Fibroblast of lung (primary cell): ENCODE measurements at places on chromosomes 7 and 10.
A peak's percentile ranks its signal among the peaks of the same experiment; 100 is the strongest.

DNA sequence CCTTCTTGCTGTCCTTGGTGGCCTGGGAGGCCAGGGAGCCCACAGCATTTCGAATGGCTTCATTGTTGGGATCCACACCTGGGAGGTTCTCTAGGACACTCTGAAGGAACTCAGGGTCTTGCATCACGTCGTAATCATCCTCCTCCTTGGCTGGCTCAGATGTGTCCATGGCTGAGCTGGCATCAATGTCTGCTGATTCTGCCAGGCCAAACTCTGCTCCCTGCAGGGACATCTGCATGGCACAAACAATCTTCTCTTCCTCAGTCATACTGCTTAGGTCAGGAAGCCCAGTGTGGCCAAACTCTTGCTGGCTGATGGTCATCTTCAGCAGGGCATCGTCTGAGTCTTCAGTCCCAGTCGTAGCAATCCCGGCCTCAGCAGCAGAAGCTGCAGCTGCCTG lies 34.9 kb upstream of the PLCE1 start:
- peaks cover 3% of the 10 kb centered on the region for H3K4me1 ChIP-seq
- no peaks in the 10 kb centered on the region for H3K27me3 ChIP-seq
- H3K36me3 ChIP-seq = no peaks in the 10 kb centered on the region

DNA sequence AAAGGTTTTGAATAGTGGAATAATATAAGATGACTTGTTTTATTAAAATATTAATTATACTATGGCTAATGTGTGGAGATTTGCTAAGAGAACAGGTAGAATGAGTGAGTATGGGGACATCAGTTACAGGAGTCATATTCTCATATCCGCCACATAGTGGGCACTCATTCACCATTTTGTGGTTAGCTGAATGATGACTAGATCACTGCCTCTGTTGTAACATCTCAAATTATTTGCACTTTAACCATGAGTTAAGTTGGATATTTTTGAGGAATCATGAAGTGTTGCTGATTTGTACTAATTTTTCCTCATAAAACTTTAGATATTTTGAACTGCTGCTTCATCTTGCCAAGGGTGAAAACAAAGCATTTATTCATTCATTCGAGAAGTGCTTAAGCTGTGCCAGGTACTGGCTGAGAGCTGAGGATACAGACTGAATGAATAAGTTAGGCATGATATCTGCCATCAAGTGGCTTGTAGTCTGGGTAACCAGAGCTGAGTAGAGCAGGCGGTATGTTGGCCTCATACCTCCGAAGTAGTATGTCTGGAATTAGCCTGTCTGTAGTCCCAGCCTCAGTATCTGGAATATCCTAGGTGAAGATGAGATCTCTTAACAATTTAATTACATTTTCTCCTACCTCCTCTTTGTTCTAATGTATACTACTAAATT lies 100.5 kb downstream of the ZEB1 start:
- no peaks in the 10 kb centered on the region for H3K4me1 ChIP-seq
- H3K27me3 ChIP-seq = no peaks in the 10 kb centered on the region
- no peak overlapping the region for H3K4me3 ChIP-seq
- peak; percentile 31 for DNase-seq

DNA sequence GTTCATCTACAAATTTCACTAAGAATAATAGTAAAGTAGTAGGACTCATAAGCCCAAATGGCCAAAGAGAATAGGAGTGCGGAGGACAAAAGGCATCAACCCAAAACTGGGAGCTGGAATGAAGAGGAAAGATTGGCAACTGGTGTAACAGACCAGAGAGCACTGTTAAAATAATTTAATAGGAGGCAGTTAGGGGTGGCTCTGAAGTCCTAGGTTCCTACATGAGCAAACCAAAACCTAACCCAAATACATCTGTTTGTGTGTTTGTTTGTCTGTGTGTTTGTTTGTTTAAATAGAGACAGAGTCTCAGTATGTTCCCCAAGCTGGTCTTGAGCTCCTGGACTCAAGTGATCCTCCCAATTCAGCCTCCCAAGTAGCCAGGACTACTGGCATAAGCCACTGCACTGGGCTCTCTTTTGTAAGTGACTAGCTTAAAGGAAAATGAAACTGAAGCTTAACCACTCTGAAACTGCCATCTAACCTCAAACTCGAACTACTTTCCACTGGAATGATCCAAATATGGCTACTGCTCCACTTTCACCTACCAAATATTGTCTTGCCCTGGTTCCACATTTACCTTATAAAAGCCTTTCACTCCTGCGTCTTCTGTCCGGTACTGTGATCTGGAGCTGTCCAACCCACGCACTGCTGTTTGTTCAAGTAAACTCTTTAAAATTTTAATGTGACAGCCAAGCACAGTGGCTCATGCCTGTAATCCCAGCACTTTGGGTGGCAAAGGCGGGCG lies 94.9 kb downstream of the AKR1D1 start:
- no peaks in the 10 kb centered on the region for H3K36me3 ChIP-seq
- H3K4me3 ChIP-seq = no peak overlapping the region
- no peaks in the 10 kb centered on the region for H3K4me1 ChIP-seq
- H3K27me3 ChIP-seq = no peaks in the 10 kb centered on the region
- no peak for DNase-seq

DNA sequence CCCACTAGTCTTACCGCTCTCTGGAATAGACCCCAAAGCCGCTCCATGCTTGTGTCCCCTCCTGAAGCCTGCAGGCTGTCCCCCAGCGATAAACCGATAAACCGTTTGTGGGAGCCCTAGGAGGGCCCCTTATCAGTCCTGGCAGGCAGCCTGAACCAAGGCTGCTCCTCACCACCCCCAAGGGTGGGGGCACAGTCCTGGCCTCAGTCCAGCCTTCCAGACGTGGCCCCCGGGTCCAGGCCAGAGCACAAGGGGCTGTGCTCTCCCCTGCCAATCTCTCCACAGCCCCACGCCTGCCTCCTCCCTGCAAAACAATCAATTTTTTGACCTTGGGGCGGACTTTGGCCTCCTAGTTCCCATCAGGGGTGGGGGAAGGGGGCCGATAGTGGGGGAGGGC lies at the start of gene TFR2:
TSS of gene TFR2 (minus strand) at position 90 of the 397 bp plus-strand sequence. CDS start at position 47, 43 bp downstream.
- no peaks in the 10 kb centered on the region for H3K4me1 ChIP-seq
- no peaks in the 10 kb centered on the region for H3K27me3 ChIP-seq
- DNase-seq = no peak
- H3K36me3 ChIP-seq = no peaks in the 10 kb centered on the region
- H3K27ac ChIP-seq = no peak within 1 kb of the TSS

DNA sequence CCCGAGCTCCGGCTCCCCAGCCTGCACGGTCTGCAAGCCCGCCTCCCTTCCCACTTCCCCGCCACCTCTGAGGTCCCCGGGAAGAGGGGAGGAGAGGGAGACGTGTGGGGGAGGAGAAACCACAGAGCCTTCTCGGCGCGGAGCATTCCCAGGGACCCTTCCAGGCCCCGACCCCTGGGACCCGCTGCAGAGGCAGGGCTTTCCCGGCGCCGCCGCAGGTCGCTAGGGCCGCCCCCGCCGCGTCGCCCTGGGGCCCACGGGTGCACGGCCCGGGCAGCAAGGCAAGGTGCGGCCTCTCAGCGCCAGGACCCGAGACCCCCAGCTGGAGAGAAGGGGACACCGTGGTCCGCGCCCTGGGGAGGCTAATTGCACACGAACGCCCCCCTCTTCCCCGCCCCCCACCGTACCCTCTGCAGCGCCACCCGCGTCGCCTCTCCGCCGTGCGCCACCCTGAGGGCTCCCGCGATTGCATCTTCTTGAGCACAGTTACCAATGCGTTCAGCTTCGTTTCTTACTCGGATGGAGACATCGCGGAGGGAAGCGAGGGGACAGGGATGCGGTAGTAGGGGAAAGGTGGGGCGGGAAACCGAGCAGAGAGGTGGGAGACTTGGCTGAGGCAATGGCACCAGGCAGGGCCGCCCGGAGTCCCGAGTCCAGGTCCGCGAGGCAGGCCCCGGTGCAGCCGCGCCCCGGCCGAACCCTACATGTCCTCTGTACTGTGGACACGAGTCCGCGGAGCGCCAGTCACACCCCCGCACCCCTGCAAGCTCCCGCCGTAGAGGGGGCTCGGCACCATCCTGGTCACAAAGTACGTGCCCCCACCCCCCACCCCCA lies 28.9 kb downstream of the SKIDA1 start:
- no peaks in the 10 kb centered on the region for H3K36me3 ChIP-seq
- H3K4me1 ChIP-seq = peaks cover 2% of the 10 kb centered on the region
- no peaks in the 10 kb centered on the region for H3K27me3 ChIP-seq
- H3K27ac ChIP-seq = peak overlapping the region; percentile 15
- H3K4me3 ChIP-seq = peak overlapping the region; percentile 83

- DNase-seq = no peak
- no peak overlapping the region for H3K27ac ChIP-seq
Measured at GRCh38 chr7:8089036-8089780, 120.6 kb downstream of the GLCCI1 start.

DNA sequence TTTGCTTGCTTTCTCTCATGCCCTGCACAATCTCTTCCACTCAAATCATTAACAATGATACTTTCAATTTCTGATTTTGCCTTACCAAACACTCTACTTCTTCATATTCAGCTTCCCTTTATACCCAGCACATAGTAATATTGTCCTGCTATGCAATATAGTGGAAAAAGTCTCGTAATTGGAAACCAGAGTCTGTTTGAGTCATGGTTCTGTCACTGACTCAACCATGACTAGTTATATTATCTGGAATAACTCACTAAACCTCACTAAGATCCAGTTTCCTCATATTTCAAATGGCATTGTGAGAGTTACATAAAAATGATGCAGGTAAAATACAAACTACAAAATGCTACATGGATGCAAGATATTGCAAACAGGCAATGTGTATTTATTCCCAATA lies 98.5 kb upstream of the LRRTM3 start:
- H3K4me1 ChIP-seq = no peaks in the 10 kb centered on the region
- H3K27ac ChIP-seq = no peak overlapping the region
- DNase-seq = peak; percentile 76
- no peaks in the 10 kb centered on the region for H3K36me3 ChIP-seq

DNA sequence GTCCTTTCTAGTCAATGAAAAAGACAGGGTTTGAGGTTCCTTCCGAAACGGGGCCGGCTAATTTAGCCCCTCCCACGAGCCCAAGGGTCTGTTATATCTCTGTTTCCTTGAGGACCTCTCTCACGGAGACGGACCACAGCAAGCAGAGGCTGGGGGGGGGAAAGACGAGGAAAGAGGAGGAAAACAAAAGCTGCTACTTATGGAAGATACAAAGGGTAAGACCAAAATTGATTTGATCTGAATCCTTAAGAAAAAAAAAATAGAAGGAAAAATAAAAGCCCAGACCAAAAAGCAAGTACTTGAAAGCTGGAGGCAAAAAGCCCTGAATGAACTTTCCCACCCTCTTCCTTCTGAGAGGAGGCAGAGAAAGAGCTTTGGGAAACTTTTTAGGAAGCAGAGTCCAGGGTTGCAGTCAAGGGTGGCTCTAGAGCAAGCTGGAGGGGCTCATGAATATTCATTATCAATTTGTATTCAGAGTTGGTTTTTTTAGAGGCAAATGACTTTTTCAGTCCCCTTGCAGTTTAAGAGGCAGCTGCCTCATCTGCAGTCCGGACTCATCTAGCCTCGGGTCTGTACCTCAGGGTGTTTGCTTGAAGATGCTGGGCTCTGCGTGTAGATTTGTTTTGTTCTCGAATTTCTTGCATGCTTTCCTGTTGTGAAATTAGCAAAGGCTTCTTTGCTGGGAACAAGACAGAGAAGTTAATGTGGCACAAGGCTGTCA lies at the start of gene ENTPD1:
TSS of gene ENTPD1 (plus strand) at position 123 of the 721 bp plus-strand sequence. CDS start at position 200, 77 bp downstream.
- peak; percentile 41 for DNase-seq
- H3K27me3 ChIP-seq = no peaks in the 10 kb centered on the region
- no peak within 1 kb of the TSS for H3K27ac ChIP-seq
- peak within 1 kb of the TSS; percentile 23 for H3K4me3 ChIP-seq
- no peaks in the 10 kb centered on the region for H3K4me1 ChIP-seq

GRCh38 chr7:117061751-117062150 lies 108.5 kb downstream of the ST7 start:
- peaks cover 4% of the 10 kb centered on the region for H3K4me1 ChIP-seq
- peak overlapping the region; percentile 66 for H3K27ac ChIP-seq
- H3K27me3 ChIP-seq = no peaks in the 10 kb centered on the region
- H3K4me3 ChIP-seq = no peak overlapping the region
- DNase-seq = peak; percentile 19

DNA sequence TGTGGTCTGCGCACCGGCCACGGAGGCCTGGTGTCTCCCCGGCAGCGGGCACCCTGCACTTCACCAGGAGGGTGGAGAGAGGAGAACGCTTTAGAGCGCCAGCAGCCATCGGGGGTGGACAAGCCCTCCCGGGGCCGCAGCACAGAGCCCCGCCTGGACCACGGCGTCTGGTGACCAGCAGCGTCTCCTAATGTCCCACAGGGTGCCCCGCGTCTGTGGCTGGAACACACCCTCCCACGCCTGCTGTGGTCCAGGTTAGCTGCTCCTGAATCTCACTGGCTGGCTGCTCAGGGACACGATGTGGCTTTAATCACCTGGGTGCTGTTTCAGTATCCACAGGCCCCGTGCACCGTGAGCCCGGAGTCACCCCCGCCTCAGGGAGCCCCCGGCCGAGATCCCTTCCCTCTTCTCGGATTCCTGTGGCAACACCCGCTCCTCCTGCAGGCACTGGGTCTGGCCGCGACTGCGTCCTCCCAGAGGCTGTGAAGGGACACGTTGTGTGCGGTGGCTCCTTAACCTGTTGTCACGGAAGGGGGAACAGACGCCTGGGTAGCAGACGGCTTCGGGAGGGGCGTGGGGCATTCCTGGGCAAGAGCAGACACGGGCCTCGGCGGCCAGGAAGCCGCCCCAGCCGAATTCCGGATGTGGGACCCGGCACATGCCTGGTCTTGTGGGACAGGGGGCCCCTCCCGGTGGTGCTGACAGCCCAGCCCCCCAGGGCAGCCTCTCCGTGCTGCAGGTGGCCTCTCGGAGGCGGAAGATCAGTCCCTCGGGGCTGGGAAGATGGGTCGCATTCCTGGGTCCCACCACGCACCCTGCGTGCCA lies 78.9 kb downstream of the FOXL3 start:
- H3K27me3 ChIP-seq = no peaks in the 10 kb centered on the region
- no peaks in the 10 kb centered on the region for H3K36me3 ChIP-seq
- DNase-seq = no peak
- H3K4me3 ChIP-seq = no peak overlapping the region
- no peaks in the 10 kb centered on the region for H3K4me1 ChIP-seq

DNA sequence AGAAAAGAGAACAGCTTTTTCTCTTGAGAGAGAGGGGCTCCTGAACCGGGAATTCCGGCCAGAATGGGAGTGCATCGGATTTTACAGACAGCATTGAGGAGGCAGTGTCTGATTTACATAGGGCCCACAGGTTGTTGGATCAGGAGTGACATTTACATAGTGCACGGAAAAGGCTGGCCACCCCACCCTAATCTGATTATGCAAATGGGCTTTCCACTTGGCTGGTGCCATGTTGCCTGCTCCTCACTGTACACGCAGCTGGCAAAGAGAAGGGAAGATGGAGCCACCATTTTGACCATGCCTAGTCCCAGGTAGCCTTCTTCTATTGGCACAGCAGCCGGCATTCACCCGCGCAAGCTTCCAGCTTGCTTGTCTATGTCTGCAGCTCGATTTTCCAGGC lies 77.5 kb upstream of the FAM171A1 start:
- DNase-seq = no peak
- no peaks in the 10 kb centered on the region for H3K36me3 ChIP-seq
- no peaks in the 10 kb centered on the region for H3K27me3 ChIP-seq
- no peaks in the 10 kb centered on the region for H3K4me1 ChIP-seq
- no peak overlapping the region for H3K4me3 ChIP-seq
